ENCODE measurements at places on chromosomes 7 and 10. TPM values are rescaled to one million over a fixed set of nuclear protein-coding genes. Genes with fewer than 3 reads are reported as not detected.

Gene PSPH
- polyA plus RNA-seq, result 49.0 TPM

Gene SPDYE9
- polyA plus RNA-seq, result 1.1 TPM

Gene C10orf143
- polyA plus RNA-seq, result 5.7 TPM

Gene NCF1
- 0.11 TPM for polyA plus RNA-seq

Gene MYH16
- 0.09 TPM for polyA plus RNA-seq

Gene MOGAT3
- not detected for polyA plus RNA-seq

Gene UBTD1
- 13.1 TPM for polyA plus RNA-seq

Gene ABCA13
- not detected for polyA plus RNA-seq

Gene LAMB4
- polyA plus RNA-seq, result not detected

Gene LSM5
- polyA plus RNA-seq, result 150 TPM

Gene UNCX
- polyA plus RNA-seq, result 6.7 TPM

Gene BTBD16
- polyA plus RNA-seq, result 0.16 TPM

Gene DENND10
- 77.4 TPM for polyA plus RNA-seq

Gene MGAM2
- not detected for polyA plus RNA-seq

Gene AEBP1
- polyA plus RNA-seq, result 96.0 TPM

Gene CDC14C
- 0.06 TPM for polyA plus RNA-seq

Gene CYP2W1
- not detected for polyA plus RNA-seq

Gene CRTAC1
- polyA plus RNA-seq, result 0.96 TPM

Gene PUS7
- 13.1 TPM for polyA plus RNA-seq

Gene HSPA12A
- 7.2 TPM for polyA plus RNA-seq

Gene HELLS
- 25.3 TPM for polyA plus RNA-seq

Gene PCGF5
- 39.3 TPM for polyA plus RNA-seq

Gene MSMB
- not detected for polyA plus RNA-seq

Gene PLEKHS1
- not detected for polyA plus RNA-seq

Gene ACSM6
- not detected for polyA plus RNA-seq

Gene CFAP70
- polyA plus RNA-seq, result 1.9 TPM

Gene CHAT
- not detected for polyA plus RNA-seq

Gene ASNS
- polyA plus RNA-seq, result 21.3 TPM

Gene PHKG1
- polyA plus RNA-seq, result 0.44 TPM

Gene PAPOLB
- not detected for polyA plus RNA-seq

Gene ICA1
- 34.8 TPM for polyA plus RNA-seq

Gene SUN3
- 1.7 TPM for polyA plus RNA-seq

All from cardiac muscle cell (in vitro differentiated cells and primary cell).